MCF 10A (cell line): ENCODE measurements at places on chromosomes 12 and 14. TPM values are rescaled to one million over a fixed set of nuclear protein-coding genes. Genes with fewer than 3 reads are reported as not detected.
A peak's percentile ranks its signal among the peaks of the same experiment; 100 is the strongest.

The PTMS gene
- 242 and 284 TPM in 2 replicates for total RNA-seq

The CLEC4A gene
- 0.79 and 1.3 TPM in 2 replicates for total RNA-seq

The SELPLG gene
- total RNA-seq, result 0.86 and 1.2 TPM in 2 replicates

The TAS2R43 gene
- not detected in 2 replicates for total RNA-seq

The PDE6H gene
- total RNA-seq, result not detected in 2 replicates

The DPF3 gene
- 1.9 and 2.1 TPM in 2 replicates for total RNA-seq

The PRH1 gene
- total RNA-seq, result 11.4 and 11.7 TPM in 2 replicates

The CCDC85C gene
- 19.1 and 29.9 TPM in 2 replicates for total RNA-seq

The LACRT gene
- total RNA-seq, result not detected in 2 replicates

The KRT77 gene
- total RNA-seq, result not detected in 2 replicates

The TAS2R8 gene
- total RNA-seq, result not detected in 2 replicates

The SLC7A7 gene
- 0.61 and 0.98 TPM in 2 replicates for total RNA-seq

- H3K4me1 ChIP-seq, result peaks cover 7% of the 10 kb centered on the region
- no peak overlapping the region for H3K27ac ChIP-seq
- no peak for DNase-seq
- H3K27me3 ChIP-seq, result no peaks in the 10 kb centered on the region
- no peaks in the 10 kb centered on the region for H3K36me3 ChIP-seq
Observed at GRCh38 chr12:27107986-27108385, 25.6 kb upstream of the C12orf71 start.

- no peak overlapping the region for H3K4me3 ChIP-seq
- H3K27ac ChIP-seq, result no peak overlapping the region
- peaks cover 12% of the 10 kb centered on the region for H3K36me3 ChIP-seq
- DNase-seq, result no peak
Observed at GRCh38 chr14:77100961-77101360, 2.9 kb downstream of the CIPC start.

- no peak overlapping the region for H3K4me3 ChIP-seq
- H3K36me3 ChIP-seq, result no peaks in the 10 kb centered on the region
- peaks cover 14% of the 10 kb centered on the region for H3K4me1 ChIP-seq
- H3K27me3 ChIP-seq, result no peaks in the 10 kb centered on the region
Observed at GRCh38 chr12:70657616-70658286, 20.5 kb upstream of the PTPRB start.

- no peak overlapping the region for H3K4me3 ChIP-seq
- no peaks in the 10 kb centered on the region for H3K36me3 ChIP-seq
- no peak for DNase-seq
- H3K4me1 ChIP-seq, result no peaks in the 10 kb centered on the region
- no peak overlapping the region for H3K27ac ChIP-seq
Observed at GRCh38 chr12:16622338-16622737, 16.4 kb upstream of the LMO3 start.

DNA sequence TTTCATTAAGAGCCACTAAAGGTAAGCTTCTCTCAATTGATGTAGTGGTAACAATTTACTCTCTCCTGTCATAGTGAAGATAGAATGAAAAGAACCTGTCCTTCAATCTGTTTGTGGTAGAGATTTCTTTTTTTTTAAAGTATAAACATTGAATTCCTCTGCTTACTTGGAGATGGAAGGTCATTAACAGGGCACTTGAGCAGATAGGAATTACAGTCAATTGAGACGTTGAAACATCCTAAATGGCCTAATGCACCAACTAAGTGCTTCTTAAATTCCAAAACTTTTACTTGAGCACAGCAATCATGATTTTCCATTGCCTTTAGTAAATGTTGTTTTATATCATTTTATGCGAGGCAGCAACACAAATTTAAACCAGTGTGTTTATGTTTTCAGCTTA is 241.4 kb downstream of the FOXG1 start:
- peaks cover 59% of the 10 kb centered on the region for H3K27me3 ChIP-seq
- no peak overlapping the region for H3K27ac ChIP-seq
- H3K4me3 ChIP-seq, result no peak overlapping the region
- no peak for DNase-seq

GRCh38 chr12:50057000-50057841 is at the start of gene ASIC1:
Gene ASIC1, plus strand, starts transcription at chr12:50057596. Its CDS starts 1,171 bp downstream, at chr12:50058767.
- H3K36me3 ChIP-seq, result no peaks in the 10 kb centered on the region
- H3K27me3 ChIP-seq, result peaks cover 24% of the 10 kb centered on the region
- peak within 1 kb of the TSS; percentile 90 for H3K4me3 ChIP-seq

DNA sequence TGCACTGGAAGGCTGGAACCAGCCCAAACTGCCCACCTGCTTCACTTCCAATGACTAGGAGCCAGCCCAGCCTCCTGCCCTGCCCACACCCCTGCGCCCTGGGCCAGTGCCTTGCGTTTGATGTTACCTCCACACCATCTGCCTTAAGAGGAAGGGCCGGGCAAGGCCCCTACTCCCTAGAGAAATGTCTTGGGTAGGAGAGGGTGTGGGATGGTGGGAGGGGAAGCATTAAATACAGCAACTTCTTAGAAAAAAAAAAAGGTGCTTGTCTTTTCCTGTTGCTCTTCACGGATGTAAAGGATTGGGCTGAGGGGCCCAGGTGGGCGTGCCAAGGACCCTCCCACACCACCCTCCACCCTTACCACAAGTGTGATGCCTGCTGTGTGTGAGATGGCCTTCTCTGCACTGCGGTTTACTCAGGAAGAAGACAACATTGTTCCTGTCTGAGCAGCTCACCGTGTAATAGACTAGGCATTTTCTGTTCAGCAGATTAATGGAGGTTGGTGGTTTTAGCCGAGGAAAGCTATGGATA is 99.9 kb downstream of the NINJ2 start:
- DNase-seq, result no peak
- H3K27ac ChIP-seq, result no peak overlapping the region
- H3K4me3 ChIP-seq, result no peak overlapping the region
- H3K4me1 ChIP-seq, result no peaks in the 10 kb centered on the region

DNA sequence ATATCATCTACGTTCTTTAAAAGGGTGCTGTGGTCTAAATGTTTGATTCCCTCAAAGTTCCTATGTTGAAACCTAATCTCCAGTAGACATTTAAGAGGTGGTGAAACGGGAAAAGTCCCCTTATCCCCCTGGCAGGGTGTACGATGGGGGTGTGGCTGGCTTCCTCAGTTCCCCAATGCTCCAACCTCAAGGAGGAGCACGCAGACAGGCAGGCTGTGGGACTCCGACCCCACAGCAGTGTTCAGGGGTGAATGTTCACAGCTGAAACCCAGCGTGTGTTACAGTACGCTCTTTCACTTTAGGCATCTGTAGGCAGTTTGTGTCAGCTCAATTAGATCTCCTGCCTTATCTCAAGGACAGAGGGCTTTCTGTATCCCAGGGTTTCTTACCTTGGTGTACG is 73.2 kb downstream of the SEC23A start:
- H3K27ac ChIP-seq, result no peak overlapping the region
- H3K4me1 ChIP-seq, result no peaks in the 10 kb centered on the region
- DNase-seq, result no peak
- H3K36me3 ChIP-seq, result peaks cover 42% of the 10 kb centered on the region
- H3K27me3 ChIP-seq, result no peaks in the 10 kb centered on the region
- no peak overlapping the region for H3K4me3 ChIP-seq

- H3K36me3 ChIP-seq, result no peaks in the 10 kb centered on the region
- DNase-seq, result no peak
- H3K27me3 ChIP-seq, result peaks cover 77% of the 10 kb centered on the region
- no peaks in the 10 kb centered on the region for H3K4me1 ChIP-seq
Observed at GRCh38 chr14:74438351-74438915, 12.4 kb upstream of the SYNDIG1L start.

- no peaks in the 10 kb centered on the region for H3K36me3 ChIP-seq
- H3K4me3 ChIP-seq, result no peak overlapping the region
- H3K4me1 ChIP-seq, result no peaks in the 10 kb centered on the region
- no peak for DNase-seq
- H3K27me3 ChIP-seq, result no peaks in the 10 kb centered on the region
Observed at GRCh38 chr14:60933920-60934655, 46.8 kb downstream of the TRMT5 start.

DNA sequence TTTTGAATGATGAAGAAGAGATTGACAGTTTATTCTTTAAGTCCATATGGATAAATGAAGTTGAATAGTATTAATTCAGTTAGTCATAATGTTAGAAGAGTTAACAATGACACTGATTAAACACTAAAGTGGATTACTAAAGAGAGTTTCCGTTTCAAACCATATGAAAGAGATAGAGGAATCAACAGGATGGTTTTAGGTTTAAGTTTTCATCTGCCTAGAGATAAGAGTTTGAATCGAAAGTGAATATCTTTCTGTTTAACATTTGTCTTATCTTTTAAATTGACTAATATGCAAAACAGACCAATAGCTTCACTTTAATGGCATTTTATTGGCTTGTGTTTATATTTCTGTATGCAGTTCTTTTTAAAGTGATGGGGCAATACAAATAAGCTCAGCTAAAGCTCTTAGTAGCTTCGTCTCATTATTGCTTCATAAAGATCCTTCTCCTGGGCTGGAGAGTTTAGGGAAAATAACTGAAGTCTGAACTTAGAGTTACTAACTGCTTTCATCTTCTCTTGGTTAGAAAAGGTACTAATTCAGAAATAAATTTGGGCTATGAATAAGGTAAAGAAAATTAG is 66.0 kb downstream of the MIPOL1 start:
- H3K4me3 ChIP-seq, result no peak overlapping the region
- no peaks in the 10 kb centered on the region for H3K36me3 ChIP-seq
- DNase-seq, result no peak
- H3K27ac ChIP-seq, result no peak overlapping the region

DNA sequence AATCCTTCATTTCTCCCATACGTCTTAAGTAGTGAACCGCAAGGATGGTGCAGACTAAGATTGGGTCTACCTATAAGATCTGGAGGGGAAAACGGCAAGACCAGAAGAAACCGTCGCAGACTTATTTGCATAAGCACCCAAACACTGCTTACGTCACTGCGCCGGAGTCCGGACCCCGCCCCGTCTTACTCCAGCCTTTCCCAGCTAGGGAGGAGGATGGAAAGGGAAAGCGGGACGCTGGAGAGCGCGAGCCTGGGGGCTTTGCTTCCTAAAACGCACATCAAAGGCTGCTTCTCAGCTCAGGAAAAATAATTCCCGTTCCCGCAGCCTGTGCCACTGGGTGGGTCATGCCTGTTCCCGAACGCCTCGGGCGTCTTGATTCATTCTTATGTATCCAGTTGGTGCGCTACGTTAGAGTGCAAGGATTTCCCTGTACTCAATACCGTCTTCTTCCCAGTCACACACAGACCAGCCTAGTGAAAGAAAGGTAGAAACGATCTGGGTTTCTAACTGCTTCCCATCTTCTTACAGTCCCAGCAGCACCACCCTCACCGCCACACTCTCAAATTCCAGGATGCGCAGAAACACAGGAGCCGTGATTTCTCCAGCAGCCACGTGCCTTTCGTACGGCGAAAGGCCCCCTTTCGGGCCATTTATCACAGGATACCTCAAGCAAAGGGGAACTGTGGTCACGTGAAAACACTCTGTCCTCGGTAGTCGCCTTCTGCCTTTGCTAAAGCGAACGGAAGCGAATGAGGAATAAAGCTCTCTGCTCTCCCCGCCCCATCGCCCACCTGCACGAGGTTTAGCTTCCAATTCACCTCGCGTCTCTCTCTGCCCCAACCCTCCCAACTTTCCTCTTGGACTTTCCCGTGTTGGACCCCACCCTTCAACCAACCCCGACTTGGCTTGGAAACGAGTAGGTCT is 1.1 kb downstream of the SLC6A15 start:
- peak; percentile 90 for DNase-seq
- H3K4me1 ChIP-seq, result peaks cover 17% of the 10 kb centered on the region
- H3K27ac ChIP-seq, result peak overlapping the region; percentile 92
- H3K27me3 ChIP-seq, result no peaks in the 10 kb centered on the region
- H3K4me3 ChIP-seq, result peak overlapping the region; percentile 92

DNA sequence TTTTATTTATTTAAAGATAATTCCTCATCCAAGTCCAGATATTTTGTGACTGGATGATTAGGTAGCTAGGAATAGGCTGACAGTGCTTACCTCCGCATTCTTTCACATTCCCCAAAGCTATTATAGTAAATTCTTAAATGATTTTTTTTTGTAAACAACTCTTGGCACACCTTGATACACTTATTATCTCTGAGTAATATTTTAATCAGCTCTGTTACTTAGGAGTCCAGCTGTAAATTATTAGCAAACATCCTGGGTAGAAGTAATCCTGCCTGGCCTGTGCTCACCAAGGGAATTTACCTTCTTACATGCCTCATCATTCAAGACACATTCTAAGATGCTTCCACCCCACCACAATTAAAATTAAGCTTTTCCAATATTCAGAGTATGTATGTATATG is 186.1 kb downstream of the SLC2A13 start:
- no peak overlapping the region for H3K27ac ChIP-seq
- H3K4me1 ChIP-seq, result peaks cover 6% of the 10 kb centered on the region
- DNase-seq, result no peak
- no peaks in the 10 kb centered on the region for H3K36me3 ChIP-seq

- H3K4me3 ChIP-seq, result peak overlapping the region; percentile 63
- peaks cover 66% of the 10 kb centered on the region for H3K4me1 ChIP-seq
- peak overlapping the region; percentile 99 for H3K27ac ChIP-seq
- H3K27me3 ChIP-seq, result no peaks in the 10 kb centered on the region
- H3K36me3 ChIP-seq, result peaks cover 98% of the 10 kb centered on the region
Observed at GRCh38 chr12:52243856-52244614, 11.0 kb downstream of the KRT7 start.

- peak overlapping the region; percentile 64 for H3K4me3 ChIP-seq
- H3K4me1 ChIP-seq, result peaks cover 73% of the 10 kb centered on the region
- no peaks in the 10 kb centered on the region for H3K27me3 ChIP-seq
- H3K36me3 ChIP-seq, result no peaks in the 10 kb centered on the region
- peak overlapping the region; percentile 99 for H3K27ac ChIP-seq
- DNase-seq, result no peak
Observed at GRCh38 chr12:47824198-47824597, 4.5 kb upstream of the HDAC7 start.

DNA sequence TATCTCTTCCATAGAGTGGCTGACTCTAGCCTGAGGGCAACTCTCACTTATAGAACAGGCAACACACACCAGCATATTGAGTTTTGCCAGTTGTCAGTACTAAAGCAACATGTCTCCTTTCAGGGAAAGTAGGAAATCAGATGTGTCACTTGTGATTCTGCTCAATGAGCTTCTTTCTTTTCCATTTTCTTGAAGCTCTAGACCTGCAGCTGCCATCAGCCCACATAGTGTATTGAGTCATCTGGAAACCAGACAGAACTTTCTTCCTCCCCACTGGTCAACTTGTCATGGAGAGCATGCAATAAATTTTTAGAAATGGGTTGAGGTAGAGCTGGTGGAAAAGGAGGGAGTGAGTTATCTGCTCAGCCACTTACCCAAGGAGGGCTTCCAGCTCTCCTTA is 209.0 kb upstream of the PLEKHG7 start:
- no peak overlapping the region for H3K27ac ChIP-seq
- H3K4me3 ChIP-seq, result no peak overlapping the region
- no peaks in the 10 kb centered on the region for H3K4me1 ChIP-seq
- no peak for DNase-seq
- H3K27me3 ChIP-seq, result no peaks in the 10 kb centered on the region
- H3K36me3 ChIP-seq, result no peaks in the 10 kb centered on the region

- H3K27ac ChIP-seq, result no peak overlapping the region
- peak; percentile 46 for DNase-seq
- H3K36me3 ChIP-seq, result no peaks in the 10 kb centered on the region
Observed at GRCh38 chr12:104930388-104931326, 27.4 kb downstream of the SLC41A2 start.

GRCh38 chr14:54253195-54253947 is 143.4 kb upstream of the CDKN3 start:
- H3K4me1 ChIP-seq, result peaks cover 45% of the 10 kb centered on the region
- DNase-seq, result peak; percentile 92
- peak overlapping the region; percentile 92 for H3K27ac ChIP-seq
